KG1 (cell line): ENCODE measurements at places on chromosomes 12 and 14.

DNA sequence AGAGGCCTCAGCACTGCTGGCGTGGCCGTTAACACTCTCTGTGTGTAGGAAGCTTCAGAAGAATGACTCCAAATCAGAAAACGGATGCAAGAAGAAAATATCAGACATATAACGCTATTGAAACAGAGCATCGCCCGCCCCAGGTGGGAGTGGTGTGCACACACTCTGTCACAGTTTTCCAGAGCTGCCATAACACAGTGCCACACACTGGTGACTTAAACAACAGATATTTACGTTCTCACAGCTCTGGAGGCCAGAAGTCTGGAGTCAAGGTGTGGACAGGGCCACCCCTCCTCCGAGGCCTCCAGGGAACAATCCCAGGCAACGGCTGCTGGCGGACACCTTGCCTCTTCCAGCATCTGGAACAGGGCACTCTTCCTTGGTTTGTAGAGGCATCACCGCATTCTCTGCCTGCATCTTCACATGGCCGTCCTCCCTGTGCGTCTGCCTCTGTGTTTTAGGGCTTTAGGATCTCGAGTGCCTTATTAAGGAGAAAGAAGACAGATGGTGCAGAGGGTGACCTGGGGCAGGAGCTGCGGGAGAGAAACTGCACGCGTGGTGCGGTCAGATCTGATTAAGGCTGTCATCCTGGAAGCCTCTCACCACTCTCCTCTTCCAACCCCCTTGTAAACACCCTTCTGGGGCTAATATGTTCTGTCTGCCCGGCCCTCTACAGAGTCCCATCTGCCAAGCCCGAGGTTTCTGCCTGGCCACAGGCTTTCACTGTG lies 141.0 kb downstream of the SLC15A4 start:
- no peak for DNase-seq

GRCh38 chr12:6450091-6450868 lies 1.6 kb upstream of the TAPBPL start:
- no peak for DNase-seq

DNA sequence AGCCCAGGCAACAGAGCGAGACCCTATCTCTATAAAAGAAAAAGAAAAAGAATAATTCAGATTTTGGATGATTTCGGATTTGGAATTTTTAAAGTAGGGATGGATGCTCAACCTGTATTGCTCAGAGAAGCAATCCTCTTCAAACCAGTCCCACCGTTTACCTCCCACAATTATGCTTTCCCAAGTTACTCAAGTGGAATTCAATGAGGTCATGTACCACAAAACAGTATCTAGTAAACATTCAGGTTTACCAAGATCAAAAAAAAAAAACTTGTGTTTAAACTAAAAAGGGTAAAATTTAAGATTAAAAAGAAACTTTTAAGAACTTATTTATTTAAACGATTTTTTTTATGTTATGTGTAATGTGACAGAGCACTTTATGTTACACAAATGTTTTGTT lies 2.5 kb downstream of the KDM5A start:
- DNase-seq = no peak

DNA sequence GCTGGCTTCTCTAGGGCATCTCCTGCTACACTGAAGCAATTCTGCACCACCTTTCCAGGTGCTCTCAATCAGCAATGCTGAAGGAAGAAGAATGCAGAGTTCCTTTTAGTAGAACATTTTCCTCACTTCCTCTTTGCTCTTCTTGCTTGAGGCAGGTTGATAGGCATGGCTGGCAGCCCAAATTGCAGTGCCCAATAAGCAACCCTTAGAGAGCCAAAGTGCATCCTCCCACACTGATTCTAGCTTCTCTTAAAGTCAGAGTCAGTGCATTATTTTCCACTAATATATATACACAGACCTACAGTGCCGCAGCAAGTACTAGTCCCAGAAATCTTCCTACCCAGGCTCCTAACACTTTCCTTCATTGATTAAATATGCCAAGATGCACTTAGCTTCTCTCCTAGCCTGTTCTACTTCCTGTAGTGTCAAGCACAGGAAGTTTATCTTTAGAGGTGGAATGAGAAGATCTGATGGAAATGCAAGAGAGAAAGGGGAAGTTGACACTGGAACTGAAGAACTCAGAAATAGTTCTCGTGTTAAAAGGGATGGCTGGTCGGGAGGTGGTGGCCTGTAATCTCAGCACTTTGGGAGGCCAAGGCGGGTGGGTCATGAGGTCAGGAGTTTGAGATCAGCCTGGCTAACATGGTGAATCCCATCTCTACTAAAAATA lies 132.7 kb downstream of the SSPN start:
- DNase-seq = peak; percentile 76

DNA sequence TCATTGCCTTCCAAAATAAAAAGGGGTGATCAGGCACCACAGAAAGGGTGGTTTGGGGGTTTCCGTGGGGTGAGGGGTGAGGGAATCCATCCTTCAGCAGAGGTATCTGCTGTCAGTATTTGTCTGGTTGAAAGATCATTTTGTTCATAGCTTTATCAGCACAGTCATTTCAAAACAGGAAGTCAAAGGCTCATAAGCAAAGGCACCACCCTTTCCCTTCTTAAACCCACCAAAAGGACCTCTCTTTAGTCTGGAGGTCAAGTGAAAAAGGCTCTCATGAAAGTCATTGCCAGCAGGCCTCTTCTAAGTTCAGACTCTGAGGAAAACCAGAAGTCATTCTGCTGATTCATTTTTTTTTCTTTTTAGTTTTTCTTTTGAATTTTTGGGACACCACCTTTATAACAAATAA lies 6.2 kb downstream of the CHST11 start:
- no peak for DNase-seq

DNA sequence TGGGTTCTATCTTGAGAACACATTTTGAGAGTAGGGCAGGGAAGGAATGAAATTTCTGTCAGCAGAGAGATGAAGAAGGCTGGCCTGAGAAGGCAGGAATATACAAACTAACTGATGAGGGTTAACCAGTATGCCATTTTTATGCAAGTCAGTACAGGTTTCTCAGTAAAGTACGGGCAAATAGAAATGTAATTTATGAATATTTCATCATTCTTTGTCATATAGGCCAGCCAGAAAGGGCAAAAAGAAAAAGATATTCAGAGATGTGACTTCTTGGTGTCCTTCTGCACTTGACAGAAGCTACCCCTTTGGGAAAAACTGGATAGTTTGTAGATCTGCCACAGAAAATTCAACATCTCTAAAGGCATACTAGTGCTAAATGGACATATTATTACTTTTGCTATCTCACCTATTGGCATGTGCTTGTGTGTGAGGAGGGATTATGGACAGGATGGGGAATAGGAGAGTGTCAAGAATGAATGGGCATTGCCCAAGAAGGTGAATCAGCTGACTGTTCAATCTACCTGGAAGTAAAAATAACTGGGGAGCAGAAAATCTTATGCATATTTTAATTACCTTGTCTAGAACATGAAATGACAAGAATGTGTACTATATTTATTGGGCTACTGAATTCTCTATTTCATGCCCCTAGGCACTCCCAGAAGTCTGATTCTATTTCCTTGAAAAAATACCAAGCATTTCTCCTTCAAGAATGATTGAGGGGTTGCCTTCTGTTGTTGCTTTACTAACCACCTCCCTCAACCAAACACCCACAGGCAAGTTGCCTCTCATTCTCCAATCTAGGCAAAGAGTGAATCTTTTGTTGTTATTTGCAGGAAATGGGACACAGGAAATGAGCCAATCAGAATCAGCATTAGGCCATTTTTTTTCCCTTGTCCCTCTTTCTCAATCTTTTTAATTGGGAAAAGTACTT lies 175.1 kb upstream of the SLC38A2 start:
- DNase-seq = no peak

DNA sequence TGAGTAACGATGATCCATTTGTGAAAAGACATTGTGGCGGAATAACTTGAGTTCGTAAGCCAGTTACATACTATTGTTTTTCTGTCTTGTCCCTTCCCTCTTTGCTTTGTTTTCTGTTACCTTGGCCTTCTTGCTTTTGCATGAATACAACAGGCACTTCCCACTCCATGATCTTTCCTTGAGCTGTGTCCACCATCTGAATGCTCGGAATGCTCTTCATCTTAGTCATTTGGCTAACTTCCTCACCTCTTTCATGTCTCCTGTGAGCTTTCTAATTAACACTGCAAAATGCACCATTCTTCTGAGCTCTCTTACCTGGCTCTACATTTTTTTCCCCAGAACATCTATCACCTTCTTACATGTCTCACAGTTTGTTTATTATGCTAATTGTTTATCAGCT lies 10.0 kb downstream of the KNTC1 start:
- DNase-seq = no peak

DNA sequence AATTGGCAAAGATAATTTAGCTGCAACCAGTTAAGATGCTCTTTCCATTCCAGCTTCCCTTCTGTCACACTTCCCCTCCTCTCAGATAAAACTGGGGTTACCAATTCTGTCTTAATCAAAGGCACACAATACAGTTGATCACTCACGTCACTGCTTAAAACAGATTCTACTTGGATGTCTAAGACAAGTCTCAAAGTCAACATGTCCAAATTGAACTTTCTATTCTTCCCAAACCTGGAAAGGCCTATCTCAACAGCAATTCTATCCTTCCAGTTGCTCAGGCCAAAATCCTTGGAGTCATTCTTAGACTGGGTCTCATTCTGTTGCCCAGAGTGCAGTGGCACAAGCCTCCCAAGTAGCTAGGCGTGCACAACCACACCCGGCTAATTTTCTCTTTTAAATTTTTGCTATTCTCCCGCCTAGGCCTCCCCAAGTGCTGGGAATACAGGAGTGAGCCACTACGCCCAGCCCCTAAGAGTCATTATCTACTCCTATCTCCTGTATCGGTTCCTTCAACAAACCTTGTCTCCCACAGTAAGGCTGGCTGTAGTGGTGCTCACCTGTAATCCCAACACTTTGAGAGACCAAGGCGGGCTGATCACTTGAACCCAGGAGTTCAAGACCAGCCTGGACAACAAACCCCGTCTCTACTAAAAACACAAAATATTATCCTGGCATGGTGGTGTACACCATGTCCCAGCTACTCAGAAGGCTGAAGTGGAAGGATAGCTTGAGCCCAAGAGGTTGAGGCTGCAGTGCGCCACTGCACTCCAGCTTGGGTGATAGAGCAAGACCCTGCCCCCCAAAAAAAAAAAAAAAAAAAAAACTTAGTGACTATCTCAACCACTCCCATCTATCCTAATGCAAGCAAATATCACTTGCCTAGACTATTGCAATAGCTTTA lies 4.7 kb downstream of the RPS29 start:
- DNase-seq = no peak

DNA sequence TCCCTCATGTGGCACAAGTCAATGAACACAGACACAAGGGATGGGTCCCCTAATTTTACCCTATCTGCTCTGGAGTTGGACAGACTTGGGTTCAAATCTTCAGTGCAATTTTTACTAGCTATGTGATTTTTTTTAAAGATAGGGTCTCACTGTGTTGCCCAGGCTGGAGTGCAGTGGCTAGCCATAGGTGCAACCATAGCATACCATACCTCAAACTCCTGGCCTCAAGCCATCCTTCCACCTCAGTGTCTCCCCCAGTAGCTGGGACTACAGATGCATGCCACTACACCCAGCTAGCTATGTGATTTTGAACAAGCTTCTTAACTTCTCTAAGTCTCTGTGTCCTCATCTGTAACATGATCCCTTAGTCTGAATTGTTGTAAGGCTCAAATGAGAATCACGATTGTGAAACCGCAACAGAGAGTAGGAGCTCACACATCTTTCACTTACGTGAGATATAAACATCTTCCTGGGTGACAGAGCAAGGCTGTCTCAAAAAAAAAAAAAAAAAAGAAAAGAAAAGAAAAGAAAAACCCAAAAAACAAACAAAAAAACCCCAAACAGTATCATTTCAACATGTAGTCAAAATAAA lies 4.7 kb downstream of the CALCOCO1 start:
- DNase-seq = no peak

GRCh38 chr14:50533806-50534205 lies 1.4 kb upstream of the MAP4K5 start:
- no peak for DNase-seq

GRCh38 chr12:49340971-49341776 lies 4.2 kb upstream of the C1QL4 start:
- no peak for DNase-seq

DNA sequence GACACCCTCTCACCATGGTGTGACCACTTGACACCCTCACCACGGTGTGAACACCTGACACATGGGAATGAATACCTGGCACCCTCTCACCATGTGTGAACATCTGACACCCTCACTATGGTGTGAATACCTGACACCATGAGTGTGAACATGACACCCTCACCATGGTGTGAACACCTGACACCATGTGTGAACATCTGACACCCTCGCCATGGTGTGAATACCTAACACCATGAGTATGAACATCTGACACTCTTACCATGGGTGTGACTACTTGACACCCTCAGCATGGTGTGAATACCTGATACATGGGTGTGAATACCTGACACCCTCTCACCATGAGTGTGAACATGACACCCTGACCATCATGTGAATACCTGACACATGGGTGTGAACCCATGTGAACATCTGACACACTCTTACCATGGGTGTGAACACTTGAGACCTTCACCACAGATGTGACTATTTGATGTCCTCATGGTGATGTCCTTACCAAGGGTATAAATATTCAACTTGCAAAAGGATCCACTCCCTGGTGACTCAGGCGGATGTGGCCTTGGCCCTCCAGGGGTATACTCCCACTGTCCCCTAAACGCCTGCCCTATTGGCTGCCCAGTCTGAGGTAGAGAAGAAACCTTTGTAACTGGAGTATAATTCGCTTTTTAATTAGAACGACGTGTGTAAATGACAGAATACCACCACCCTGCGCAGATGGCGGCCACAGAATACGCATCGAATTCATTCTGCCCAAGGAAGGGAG lies 29.1 kb downstream of the RFLNA start:
- no peak for DNase-seq

- peak; percentile 44 for DNase-seq
Observed at GRCh38 chr12:96343347-96343954, 56.8 kb downstream of the CDK17 start.

- DNase-seq = no peak
Observed at GRCh38 chr14:95045836-95046430, 111.4 kb downstream of the DICER1 start.

GRCh38 chr14:77180726-77181602 lies 634 bp upstream of the TMEM63C start:
- no peak for DNase-seq

DNA sequence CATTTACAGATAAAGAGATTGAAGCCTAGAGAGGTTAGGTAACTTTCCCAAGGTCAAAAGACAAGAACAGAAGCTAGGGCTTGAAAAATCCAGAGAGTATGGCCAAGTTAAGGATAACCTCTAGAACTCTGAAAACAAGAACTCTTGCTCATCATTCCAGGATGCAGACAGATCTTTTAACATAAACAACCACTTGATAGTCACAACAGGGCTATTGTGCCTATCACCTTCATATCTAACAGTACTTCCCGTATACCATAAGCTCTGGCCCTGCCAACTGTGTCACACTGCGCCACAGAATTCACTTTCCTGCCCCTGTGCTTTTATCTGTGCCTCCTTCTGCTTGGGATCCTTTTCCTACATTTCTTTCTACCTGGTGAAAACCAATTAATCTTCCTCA lies 18.2 kb downstream of the ERP29 start:
- DNase-seq = no peak

GRCh38 chr14:58571769-58572472 lies 65.8 kb upstream of the DACT1 start:
- no peak for DNase-seq

- DNase-seq = no peak
Observed at GRCh38 chr14:56487761-56488160, 91.8 kb upstream of the TMEM260 start.
